ENCODE measurements at places on chromosomes 2 and 18.

- DNase-seq: no peak
Observed at GRCh38 chr2:60675301-60675700, 80.8 kb upstream of the PAPOLG start.

DNA sequence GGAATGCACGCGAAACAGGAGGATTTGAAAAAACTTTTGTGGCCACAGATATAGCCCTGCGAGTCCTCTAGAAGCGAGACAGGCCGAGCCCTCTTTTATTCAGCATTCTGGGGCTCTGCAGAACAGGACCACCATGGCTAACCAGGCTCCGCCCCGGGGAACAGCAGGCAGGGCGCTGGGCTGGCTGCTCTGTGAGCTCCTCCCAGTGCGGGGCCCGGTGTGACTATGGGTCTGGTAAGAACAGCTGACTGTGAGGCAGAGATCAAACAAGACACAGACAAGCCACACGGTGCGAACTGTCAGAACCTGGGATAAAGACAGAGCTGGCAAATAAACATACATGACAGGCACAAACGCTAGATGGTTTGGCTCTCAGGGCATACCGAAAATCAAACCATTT lies 15.5 kb downstream of the PXDN start:
- peak; percentile 83 for DNase-seq

DNA sequence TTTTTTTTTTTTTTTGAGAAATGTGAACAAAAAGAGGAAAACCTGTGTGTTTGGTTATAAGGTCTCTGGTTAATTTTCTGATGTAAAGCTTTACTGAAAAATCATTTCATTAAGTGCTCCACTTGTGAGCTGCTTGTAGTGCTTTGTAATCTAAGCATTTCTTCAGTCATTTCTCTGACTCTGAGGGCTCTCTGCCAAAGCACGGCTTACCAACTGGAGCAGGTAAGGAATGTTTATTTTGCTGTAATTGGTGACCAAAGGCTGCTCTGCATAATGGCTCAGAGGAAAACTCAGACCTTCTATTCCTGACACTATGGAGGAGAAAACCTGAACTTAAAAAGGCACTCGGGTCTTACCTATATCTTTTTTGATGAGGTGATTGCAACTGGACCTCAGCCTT lies 848.8 kb downstream of the MBD2 start:
- peak; percentile 49 for DNase-seq

GRCh38 chr18:32380559-32380958 lies 90.1 kb downstream of the GAREM1 start:
- DNase-seq: no peak

DNA sequence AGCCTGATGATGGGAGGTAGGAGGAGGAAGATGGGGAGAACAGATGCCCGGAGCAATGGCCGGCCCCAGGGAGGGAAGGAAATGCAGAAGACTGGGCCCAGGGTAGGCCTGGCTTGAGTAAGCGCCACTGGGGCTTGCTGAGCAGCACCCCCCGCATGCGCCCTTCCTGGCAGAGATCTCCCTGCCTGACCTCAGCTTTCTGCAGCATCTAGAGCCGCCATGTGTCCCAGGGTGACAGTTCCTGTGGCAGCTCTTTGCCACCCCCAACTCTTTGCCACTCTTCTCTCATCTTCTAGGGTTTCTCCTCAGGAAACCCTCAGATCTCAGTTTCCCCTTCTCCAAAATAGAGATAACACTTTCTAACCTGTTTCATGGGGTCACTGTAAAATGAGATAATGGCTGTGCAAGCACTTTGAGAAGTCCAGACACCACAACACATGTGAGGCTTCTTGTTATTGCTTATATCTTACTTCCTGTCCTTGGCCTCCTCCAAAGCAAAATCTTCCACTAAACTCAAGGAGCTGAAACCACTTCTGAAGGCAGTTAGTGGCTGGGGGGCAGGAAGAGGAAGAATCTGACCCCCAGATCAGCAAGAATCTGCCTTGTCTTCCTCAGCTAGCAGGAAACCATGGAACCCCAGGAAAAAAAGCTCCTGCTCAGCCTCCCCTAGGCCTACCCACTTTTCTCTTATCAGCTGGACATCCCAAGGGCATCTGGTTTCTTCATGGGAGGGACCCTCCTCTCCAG lies 64.9 kb downstream of the EPAS1 start:
- DNase-seq: no peak

DNA sequence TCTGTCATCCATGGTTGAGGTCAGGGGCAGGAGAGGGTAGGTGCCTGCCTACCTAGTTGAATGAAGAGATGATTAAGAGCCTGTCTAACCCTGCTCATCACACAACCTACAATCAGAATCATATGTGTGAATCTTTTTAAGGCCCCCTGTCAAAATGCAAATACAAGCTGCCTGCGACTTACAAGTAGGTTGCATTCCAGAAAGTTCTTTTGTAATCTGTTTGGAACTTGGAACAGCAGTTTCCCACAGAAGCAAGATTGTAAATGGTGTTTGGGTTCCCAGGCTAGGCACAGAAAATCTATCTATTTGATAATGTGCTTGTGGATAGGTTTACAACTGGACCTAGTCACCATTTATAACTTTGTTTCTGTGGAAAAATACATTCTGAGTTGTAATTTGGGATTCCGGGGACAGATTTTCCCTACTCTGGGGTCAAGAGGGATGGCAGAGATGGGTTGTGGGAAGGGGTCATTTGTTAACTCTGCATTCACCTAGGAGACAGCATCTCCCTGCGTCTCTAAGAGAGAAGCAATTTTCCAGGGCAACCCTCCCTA lies 4.4 kb downstream of the LIPG start:
- no peak for DNase-seq

- no peak for DNase-seq
Observed at GRCh38 chr2:36683002-36683401, 13.5 kb upstream of the VIT start.

GRCh38 chr18:76553715-76554546 lies 58.9 kb upstream of the ZNF516 start:
- peak; percentile 7 for DNase-seq

DNA sequence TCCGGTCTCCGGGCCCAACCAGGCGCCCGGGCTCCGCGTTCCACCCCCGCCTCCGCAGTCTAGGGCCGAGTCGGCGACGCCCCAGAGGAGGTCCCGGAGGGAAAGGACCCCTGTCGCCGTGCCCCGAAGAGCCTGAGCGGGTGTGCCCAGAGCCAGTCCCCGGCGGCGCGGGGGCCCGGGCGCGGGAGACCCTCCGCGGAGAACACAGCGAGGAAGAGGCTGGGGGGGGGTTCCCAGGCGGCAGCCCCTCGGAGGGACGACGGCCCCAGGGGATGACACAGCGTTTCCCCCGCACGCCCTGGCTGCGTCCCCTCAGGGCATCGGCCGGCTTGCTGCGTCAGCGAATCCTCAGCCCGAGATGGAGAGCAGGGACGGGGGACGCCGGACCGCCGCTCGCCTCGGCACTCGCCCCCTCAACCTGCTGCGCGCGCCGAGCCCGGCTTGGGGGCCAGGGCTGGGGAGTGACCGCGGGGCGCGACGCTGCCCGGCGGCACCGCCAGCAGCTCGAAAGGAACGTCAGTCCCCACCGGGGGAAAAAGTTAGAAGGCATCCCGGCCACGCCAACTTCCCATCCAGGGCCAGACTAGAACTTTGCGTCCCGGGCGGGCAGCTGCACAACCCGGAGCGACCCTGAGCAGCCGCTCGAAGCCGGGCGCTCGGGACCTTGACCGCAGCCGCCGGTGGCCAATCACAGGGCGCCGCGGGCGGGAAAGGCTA lies 711 bp downstream of the SFXN5 start:
- peak; percentile 98 for DNase-seq

GRCh38 chr18:59067873-59068272 lies 71.8 kb upstream of the SEC11C start:
- no peak for DNase-seq

- DNase-seq: no peak
Observed at GRCh38 chr2:221492636-221493035, 79.5 kb downstream of the EPHA4 start.

DNA sequence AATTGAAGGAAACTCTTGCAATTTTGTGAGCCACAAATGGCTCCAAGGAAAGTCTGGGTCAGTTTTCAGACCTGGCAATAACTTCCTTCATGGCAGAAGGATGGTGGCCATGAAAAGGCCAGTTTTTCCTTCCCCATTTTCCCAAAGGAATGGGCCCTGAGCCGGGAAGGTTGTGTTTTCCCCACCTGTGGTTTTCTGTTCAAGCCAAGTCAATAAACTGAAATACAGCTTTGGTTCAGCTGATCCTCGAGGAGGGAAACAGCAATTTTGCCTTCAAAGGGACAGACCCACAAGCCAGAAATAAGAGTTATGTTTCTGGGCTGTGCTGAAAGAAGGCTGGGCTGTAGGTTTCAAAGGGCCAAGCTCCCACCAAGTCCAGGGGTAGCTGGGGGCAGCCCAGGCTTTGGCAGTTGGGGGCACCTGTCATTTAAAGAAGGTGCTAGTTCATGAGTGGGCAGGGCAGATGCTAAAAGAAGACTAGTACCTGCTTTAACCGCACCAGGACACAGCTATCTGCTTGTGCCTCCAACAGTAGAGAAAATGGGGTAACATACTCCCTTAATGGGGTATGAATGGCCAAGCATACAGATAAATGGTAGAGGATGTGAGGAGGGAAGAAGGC lies 97.0 kb downstream of the TTC32 start:
- no peak for DNase-seq

GRCh38 chr18:5159080-5159479 lies 38.0 kb downstream of the AKAIN1 start:
- DNase-seq: no peak

- peak; percentile 83 for DNase-seq
Observed at GRCh38 chr18:45713239-45713638, 10.7 kb upstream of the SLC14A1 start.

GRCh38 chr2:177816766-177817165 lies 255.8 kb downstream of the PDE11A start:
- DNase-seq: no peak

DNA sequence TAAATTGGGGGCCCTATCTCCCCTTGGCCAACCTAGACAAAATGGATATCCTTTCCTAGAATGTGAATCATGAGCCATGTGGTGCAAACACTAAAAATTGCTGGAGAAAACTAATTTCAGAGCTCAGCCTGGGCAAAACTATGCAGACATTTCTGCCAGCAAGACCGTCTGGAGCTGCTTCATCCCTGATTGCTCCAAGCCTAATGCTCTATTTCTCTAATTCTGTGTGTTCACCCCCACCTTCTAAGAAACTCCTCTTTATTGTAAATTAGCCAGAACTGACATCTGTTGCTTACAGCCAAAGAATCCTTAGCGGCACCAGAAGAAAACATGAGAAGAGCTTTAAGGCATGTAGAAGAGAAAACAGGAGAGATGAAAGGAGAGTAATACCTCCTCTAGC lies 337.7 kb upstream of the CHAC2 start:
- DNase-seq: no peak

DNA sequence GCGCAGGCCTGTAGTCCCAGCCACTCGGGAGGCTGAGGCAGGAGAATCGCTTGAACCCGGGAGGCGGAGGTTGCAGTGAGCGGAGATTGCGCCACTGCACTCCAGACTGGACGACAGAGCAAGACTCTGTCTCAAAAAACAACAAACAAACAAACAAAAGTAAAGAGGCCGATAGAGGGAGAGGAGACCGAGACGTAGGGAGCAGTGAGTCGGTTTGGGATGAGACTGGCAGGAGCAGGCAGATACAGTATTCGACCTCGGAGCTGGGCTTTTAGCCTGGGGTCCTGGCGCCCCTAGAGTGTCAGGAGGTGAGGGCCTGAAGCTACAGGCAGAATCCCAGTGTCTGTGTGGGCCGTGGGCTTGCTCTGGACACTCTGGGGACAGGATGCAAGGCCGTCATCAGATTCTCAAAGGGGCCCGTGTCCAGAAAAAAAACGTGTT lies 51.2 kb downstream of the SLC4A1AP start:
- no peak for DNase-seq

GRCh38 chr18:23460285-23461273 lies 7.5 kb downstream of the RIOK3 start:
- DNase-seq: no peak

DNA sequence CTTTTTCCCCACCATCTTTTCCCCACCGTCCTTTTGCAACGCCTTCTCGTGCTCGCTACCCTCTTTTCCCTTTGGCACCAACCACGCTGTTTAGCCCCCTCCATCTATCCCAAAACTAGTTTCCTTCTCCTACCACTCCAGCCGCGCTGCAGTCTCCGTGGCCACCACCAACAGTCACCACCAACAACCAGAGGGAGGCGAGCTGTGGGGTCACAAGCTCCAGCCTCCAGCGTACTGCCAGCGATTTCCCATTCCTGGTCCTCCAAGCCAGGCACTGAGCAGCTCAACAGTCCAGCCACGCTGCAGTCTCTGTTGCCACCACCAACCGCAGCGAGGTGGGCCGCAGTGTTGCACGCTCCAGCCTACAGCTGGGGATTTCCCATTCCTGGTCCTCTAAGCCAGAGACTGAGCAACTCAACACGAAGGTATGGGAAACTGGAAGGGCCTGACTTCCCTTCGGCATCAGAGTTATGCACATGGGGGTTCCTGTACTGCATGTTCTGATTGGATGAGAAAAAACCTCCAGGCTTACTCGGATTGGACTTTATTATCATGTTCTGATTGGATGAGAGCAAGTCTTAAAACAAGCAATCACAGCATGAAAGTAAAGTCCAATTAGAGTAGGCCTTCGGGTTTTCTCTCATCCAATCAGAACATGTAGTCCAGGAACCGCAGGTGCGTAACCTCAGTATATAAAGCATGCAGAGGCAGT lies 42.3 kb upstream of the IMP4 start:
- DNase-seq: no peak

DNA sequence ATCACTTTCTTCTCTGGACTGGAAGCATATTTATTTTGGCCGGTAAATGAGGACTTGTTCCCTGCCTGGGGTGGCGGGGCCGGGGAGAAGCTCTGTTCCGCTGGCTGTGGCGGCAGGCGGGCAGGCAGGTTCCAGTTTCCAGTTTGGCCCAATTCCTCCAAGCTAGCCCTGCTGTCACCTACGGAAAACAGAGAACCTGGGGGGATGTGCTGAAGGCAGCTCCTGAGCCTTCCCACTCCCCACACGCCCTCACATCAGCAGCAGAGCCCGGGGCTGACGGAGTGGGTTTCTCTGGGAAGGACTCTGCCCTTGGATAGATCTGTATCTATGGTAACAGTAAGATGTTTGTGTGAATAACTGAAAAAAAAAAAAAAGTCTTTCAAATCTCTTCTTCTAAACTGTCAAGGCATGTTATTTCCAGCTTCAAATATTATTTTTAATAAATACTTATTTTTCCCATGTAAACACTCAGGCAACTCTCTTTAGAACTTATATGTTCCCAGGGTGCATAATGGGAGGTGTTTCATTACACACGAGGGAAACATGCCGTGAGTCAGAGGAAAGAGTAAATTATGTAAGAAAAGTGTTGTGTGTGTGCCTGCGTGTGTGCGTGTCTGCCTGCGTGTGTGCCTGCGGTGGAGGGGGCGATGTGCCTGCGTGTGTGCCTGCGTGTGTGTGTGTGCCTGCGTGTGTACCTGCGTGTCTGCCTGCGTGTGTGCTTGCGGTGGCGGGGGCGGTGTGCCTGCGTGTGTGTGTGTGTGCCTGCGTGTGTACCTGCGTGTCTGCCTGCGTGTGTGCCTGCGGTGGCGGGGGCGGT lies 116.1 kb upstream of the ZNF516 start:
- no peak for DNase-seq

GRCh38 chr2:173419506-173419905 lies 64.8 kb downstream of the CDCA7 start:
- DNase-seq: no peak

GRCh38 chr18:67363694-67364093 lies 152.8 kb downstream of the DSEL start:
- no peak for DNase-seq

Measured in islet precursor cell (in vitro differentiated cells).